ENCODE measurements at places on chromosomes 16 and 17.

DNA sequence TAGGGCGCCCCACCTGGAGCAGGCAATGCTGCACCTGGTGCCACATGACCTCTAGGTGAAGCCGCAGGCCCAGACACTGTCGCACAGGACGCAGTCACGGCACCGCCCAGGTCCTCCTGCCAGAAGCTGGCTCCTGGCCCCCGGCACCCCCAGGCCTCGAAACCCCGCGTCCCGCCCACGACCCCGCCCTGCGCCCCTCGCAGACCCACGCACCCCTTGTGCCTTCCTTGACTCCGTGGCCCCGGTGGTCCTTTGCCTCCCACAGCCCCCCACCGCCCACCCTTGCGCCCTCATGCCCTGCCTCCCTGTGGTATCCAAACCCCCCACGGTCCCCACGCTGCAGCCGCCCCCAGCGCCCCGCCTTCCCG is 6.3 kb upstream of the C1QTNF8 start:
- DNase-seq = no peak

- DNase-seq = no peak
Measured at GRCh38 chr16:59046335-59046734, 312.2 kb upstream of the GOT2 start.

GRCh38 chr16:51818342-51818944 is 667.4 kb upstream of the SALL1 start:
- DNase-seq = no peak

GRCh38 chr16:12417815-12418211 is 385.9 kb downstream of the CPPED1 start:
- DNase-seq = no peak

DNA sequence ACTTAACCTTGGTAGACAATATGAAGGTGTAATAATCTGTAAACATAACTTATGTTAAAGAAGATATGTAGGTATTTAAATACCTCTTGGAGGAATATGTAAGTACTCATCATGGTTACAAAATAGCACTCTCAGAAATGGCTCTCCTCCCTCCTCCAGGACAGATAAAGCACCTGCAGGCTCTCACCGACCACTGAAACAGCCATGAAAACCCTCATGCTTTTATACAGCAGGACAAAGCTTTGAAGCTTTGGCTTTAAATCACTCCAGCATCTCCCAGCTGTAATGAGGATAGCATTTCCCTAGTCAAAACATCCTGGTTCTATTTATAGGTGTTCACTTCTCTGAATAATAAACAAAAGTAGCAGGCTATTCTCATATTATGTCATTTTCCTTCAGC is 69.1 kb upstream of the PMFBP1 start:
- DNase-seq = no peak

- no peak for DNase-seq
Measured at GRCh38 chr16:65181071-65181561, 59.3 kb upstream of the CDH11 start.

DNA sequence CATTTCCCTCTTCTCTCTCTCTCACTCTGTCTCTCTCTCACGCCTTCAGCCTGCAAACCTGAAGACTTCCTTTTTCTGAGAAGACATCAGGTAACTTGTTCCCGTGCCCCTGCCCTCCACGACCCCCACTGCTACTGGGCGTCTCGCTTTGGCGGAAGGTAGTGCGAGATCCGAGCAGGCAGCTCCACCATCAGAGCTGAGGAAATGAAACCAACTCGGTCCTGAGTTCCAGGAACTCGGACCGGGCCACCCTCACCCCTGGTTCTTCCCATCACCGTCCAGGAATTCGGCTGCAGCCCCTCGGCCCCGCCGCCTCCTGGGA is 585 bp downstream of the MLKL start:
- DNase-seq = no peak

GRCh38 chr17:77006971-77007649 is 133.7 kb upstream of the SEC14L1 start:
- no peak for DNase-seq

- DNase-seq = no peak
Measured at GRCh38 chr17:17934214-17934613, 38.0 kb downstream of the TOM1L2 start.

DNA sequence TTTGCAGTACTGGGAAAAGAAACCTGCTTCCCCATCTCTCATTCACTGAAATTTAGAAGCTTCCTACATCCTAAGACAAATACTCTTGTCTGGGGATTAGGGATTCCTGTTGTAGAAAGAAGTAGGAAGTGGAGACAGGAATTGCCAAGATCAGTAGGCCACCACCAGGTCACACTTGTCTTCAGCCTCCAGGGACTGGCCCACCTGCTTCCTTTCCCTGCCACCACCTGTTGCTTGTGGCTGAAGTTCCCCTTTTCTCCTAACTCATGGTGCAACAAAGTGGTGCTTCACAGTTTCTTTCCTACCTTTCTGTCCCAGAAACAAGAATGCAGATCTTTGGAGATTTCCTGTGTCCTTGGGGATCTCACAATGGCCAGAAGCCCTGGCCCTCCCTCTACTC is 82.4 kb downstream of the WNT3 start:
- no peak for DNase-seq

DNA sequence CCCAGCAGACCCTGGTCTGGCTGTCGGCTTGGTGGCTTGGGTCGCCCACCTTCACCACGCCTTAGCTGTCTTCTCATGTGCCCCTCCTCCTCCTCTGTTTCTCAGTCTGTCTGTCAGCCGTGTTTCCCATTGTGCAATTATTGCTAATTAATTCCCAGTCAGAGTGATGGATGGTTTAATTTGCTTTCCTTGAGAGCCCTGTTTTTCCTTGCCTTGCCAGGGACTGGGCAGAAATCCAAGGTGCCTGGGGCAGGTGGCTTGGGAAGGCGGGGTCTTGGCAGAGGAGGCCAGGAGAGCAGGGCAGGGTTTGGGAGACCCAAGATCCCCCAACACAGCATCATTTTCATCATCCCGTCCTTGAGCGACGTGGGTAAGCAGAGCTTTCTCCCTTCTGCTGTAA is 21.3 kb downstream of the NECAB2 start:
- DNase-seq = no peak

GRCh38 chr16:12318661-12319427 is 342.3 kb downstream of the SNX29 start:
- DNase-seq = no peak

- no peak for DNase-seq
Measured at GRCh38 chr16:80973991-80974390, 32.7 kb downstream of the CMC2 start.

GRCh38 chr16:73043828-73044467 is 4.0 kb downstream of the ZFHX3 start:
- DNase-seq = no peak

DNA sequence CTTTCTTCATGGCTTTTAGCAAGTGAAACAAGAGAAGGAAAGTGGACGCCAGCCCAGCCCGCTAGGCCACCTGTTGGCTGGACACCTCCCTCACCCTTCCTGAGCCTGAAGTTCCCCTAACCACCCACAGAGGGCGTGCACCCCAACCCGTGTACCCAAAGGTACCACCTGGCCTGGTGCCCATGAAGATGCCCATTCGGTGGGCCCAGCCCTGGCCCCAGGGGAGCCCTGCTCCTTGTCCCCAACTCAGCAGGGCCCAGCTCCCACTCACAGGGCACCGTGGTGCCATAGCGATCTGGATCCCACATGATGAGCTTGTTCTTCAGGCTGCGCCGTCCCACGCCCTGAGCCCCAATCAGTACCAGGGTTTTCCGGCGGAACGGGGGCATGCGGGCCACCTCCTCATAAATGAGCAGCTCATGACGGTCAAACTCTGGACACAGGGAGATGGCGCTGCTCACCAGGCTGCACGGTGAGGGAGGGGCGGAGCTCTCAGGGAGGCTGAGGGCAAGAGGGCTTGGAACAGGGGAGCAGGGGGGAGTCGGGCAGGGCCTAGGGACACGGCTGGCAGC is 26.8 kb downstream of the MPP2 start:
- DNase-seq = no peak

- no peak for DNase-seq
Measured at GRCh38 chr17:3845291-3845620, 790 bp downstream of the NCBP3 start.

DNA sequence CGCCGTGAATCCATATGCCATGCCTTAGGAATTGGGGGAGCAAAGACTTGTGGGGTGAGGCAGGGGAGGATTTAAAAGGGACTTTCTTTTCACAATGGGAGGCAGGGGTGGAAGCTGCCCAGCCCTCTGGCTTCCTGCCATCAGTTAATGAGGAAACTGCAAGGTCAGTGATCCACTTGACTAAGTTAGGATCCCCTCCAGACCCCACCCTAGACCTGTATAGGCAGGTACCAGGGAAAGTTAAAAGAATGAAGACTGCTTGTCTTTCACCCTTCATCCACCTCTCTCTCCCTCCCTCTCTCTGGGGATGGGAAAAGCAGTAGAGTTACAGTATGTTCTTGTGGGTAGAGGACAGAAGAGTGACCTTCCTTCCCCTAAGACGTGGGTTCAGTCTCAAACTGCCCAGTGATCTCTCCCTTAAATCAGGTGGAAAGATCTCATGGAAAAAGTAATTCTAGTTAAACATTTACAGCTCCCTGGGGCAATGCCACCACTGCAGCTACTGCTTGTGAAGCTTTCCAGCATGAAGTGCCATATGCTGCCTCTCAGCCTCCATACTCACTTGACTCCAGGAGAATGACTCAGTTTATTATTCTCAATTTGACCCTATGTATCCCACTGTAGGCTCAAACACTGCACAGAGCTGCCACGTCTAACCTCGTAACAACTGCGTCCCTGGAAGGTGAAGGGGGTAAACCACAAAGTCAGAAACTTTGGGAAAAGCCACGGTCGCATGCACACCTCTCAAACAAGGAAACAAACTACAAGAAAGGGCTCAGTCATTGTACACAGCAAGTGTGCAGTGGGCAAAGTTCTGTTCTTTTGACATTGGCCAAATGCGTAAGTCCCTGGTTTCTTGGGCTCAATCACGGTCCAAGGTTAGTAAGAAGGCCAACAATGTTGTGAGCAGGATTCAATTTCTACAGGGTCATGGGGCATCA is 1.2 kb downstream of the COA3 start:
- DNase-seq = no peak

DNA sequence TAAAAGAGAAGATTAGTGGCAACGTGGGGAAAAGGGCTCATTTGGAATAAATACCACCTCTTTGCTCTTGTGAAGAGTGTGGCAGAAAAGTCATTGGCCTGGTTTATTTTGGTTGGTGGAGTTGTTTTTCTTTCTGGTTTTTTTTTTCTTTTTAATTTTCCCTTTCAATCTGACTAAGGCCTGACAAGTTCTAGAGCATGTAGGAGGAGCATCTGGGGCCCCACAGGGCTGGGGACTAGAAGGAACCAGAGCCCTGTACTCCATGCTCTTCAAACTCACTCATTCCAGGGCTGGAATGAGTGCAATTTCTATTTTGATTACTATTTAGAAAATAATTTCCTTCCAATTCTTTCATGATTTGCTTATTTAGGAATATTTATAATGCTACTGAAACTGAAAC is 13.3 kb downstream of the IRX5 start:
- DNase-seq = no peak

- no peak for DNase-seq
Measured at GRCh38 chr16:73205153-73205886, 157.4 kb upstream of the ZFHX3 start.
